Activated CD4-positive, alpha-beta memory T cell treated with anti-CD3 and anti-CD28 coated beads, Interleukin-2, amount 10 ng/mL, durations not matched to agents 7 days and 5 days (primary cell): ENCODE measurements at places on chromosomes 5 and 9.

DNA sequence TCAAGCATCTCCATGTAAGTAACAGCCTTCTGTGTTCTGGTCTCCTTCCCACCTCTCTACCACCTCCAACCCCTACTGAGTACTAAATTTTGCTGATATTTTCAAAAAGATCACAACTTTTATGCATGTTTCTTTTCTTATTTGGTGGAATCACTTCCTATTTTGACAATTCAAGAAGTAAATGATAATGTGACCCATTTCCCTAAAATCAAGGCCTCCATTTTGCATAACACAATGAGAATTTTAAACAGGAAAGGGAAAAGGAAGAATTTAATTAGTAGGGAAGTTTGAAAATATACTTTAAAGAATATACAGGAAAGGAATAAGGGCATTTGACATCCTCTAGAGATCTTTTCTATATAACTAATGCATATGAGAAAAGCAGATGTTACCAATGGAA, 212.9 kb upstream of the RASA1 start:
- no peak for DNase-seq

DNA sequence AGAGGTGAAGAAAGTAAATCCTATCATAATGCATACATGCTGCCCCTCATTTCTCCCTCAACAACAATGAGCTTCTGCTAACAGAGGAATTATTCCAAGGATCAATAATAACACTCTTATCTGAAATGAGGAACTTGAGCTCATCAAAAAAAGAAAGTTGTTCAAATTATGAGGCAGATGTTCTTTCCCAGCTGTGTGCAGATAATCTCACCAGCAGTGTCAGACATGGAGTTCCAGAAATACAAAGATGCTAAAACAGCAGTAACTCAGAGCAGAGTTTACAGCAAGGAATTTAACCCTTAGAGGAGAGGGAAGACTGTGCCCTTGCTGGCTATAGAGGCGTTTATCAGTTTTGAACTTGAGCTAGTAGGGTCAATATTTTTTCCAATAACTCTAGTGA, 153.1 kb downstream of the TRIM36 start:
- no peak for DNase-seq

GRCh38 chr5:101346906-101347305, 443.8 kb upstream of the ST8SIA4 start:
- no peak for DNase-seq

- no peak for DNase-seq
These were observed 31.3 kb upstream of the HTR4 start for GRCh38 chr5:148685520-148686134.

DNA sequence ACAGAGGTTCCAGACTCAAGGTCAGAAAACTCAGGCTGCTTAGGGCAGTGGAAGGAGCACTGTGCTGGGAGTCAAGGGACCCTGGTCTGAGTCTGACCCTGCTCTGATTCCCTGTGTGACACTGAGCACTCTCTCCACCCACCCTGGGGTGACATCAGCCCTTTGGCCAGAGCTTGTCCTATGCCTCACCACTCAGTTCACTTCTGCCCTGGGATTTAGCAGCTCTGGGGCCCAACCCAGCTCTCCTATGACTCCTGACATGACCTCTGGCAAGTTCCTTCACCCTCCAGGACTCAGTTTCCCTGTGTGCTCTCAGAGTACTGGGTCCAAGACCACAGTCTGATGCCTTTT, 63.9 kb downstream of the FAM114A2 start:
- no peak for DNase-seq

GRCh38 chr9:107486674-107487520, 2.7 kb downstream of the KLF4 start:
- no peak for DNase-seq

GRCh38 chr5:6135977-6136376, 242.4 kb downstream of the MED10 start:
- no peak for DNase-seq

GRCh38 chr5:132782101-132782500, 5.1 kb upstream of the SEPTIN8 start:
- no peak for DNase-seq

DNA sequence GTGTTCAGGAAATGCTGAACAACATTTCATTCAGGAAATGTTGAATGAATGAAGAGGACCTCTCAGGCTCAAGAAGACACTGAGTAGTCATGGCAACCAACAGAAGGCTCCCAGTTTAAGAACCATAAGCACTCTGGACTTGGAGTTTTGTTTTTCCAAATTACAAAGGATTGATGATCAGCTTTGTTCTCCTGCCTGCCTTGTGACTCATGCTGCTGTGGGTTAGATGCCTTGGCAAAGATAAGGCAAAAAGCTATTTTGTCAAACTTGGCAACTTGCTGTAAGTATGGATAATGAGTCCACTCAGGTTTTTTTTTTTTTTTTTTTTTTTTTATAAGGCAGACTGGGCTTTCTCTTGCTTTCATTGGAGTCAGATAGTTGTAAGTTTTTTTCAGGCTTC, 365.0 kb downstream of the TMEM232 start:
- DNase-seq: no peak

GRCh38 chr5:151680944-151681427, 5.7 kb downstream of the SPARC start:
- DNase-seq: no peak

DNA sequence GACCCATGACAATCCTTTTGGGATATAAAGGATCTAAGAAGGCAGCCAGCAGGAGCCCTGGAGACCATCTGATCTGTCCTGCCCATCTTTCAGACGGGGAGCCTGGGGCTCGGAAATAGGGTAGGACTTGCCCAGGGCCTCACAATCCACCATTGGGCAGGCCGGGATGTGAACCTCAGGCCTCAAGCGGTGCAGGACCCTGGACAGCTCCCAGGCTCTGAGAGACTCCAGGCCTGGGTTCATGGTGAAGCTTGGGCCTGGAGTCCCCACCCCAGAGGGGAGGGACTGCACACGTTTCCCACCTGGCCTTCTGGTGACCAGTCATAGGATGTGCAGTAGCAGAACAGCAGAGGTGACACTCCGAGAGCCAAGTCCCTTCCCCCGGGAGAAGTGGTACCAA, 36.6 kb upstream of the RAPGEF1 start:
- peak; percentile 48 for DNase-seq

- no peak for DNase-seq
These were observed 46.9 kb downstream of the HACD4 start for GRCh38 chr9:20984506-20984905.

GRCh38 chr5:143065996-143066522, 295.9 kb downstream of the ARHGAP26 start:
- DNase-seq: no peak

GRCh38 chr9:75892216-75892911, 1.9 kb downstream of the PCSK5 start:
- DNase-seq: no peak

DNA sequence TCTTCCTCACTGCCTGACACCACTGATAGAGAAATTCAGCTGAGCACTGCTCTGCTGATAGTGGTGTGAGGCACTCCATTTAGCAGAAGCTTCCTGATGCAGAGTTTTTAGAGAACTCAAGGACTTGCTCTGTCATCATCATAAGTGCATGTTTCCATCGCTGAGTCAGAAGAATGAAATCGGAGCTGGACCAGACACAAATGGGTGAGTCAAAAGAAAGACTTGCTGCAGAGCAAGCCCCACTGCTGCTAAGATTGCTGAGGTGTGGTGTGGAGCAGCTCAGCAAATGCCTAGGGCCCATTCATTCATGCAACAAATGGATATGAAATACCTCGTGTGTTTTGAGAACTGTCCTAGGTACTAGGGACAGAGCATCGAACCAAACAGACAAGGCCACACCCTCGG, 410.2 kb upstream of the SLC30A5 start:
- no peak for DNase-seq

GRCh38 chr5:99019254-99019653, 90.4 kb upstream of the CHD1 start:
- no peak for DNase-seq

GRCh38 chr5:169933616-169934015, 46.7 kb downstream of the INSYN2B start:
- DNase-seq: no peak

DNA sequence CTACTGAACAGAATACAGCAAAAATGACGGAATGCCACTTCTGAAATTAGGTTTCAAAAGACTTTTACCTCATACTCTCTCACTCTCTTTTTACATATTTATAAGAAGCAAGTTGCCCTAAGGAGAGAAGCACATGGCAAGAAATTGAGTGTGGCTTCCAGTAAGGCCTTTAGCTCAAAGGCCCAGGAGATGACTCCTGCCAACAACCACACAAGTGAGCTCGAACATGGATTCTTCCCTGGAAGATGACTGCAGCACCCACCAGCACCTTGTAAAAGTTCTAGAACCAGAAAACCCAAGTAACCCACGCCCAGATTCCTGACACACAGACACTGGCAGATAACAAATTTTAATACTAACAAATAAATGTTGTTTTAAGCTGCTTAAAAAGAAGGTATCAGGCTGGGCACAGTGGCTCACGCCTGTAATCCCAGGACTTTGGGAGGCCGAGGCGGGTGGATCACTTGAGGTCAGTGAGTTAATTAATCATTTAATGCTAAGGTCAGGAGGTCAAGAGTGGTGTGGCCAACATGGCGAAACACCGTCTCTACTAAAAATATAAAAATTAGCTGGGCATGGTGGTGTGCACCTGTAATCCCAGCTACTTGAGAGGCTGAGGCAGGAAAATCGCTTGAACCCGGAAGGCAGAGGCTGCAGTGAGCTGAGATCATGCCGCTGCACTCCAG, 17.0 kb downstream of the PTBP3 start:
- no peak for DNase-seq

GRCh38 chr9:129570450-129571297, 50.2 kb downstream of the C9orf50 start:
- DNase-seq: no peak

- no peak for DNase-seq
These were observed 194.9 kb downstream of the RFX3 start for GRCh38 chr9:3330792-3331420.

DNA sequence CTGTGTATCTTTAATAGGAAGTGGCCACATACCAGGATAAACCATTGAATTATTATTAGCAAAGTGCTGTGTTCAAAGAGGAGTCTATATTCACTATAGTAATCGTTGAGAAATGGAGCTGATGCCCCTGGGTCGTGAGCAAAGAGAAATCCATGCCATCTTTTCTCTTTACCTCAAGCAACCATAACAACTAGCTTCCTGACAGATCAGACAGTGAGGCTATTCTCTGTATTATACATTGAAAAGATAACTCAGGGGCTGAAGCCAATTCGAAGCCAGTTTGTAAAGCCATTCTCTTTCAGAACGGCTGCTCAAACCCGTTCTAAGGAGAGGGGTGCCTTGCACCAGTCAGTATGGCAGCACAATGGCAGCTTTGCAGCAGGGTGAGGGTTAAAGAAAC, 680.6 kb downstream of the SEMA5A start:
- no peak for DNase-seq

DNA sequence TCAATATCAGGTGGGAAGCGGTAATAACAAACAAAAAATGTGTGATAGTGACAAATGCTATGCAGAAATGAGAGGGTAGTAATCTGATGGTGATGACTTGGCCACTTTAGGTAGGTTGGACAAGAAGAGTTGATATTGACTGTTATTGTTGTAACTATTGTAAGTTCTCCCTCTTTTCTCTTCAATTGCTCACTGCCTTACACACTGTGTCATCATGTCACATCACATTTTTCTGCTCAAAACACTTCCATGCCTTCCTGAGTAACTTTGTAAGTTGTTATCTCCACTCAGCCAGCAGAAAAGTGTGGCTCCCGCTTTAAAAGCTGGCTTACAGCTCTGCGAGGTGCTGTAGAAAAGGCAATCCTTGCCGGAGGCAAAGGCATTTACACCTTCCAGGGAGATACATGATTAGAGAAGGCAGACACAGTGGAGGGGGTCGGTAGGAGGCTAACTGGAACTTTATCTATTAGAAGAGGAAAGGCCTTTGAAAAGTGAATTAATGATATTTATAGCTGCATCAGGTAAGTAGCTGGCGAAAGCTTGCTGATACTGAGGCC, 85.2 kb upstream of the CLINT1 start:
- DNase-seq: no peak

DNA sequence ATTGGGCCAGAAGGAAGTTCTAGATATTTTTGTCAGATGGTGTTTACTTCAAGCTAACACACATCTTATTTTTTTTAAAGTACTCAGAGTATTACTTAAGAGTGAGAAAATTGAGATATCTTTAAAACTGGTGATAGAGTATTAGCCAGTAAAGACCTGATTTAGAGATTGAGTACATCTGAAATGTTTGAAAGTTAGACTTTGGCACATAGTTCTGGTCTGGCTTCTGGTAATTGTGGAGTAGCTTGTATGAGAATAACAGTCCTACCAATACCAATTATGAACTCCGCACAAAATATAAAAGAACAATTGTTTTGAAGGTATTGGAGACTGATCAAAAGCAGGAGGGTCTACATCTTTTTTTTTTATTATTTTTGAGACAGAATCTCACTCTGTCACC, 44.5 kb upstream of the GLIPR2 start:
- DNase-seq: no peak

GRCh38 chr9:121841771-121842611, 190.6 kb downstream of the DAB2IP start:
- DNase-seq: no peak

DNA sequence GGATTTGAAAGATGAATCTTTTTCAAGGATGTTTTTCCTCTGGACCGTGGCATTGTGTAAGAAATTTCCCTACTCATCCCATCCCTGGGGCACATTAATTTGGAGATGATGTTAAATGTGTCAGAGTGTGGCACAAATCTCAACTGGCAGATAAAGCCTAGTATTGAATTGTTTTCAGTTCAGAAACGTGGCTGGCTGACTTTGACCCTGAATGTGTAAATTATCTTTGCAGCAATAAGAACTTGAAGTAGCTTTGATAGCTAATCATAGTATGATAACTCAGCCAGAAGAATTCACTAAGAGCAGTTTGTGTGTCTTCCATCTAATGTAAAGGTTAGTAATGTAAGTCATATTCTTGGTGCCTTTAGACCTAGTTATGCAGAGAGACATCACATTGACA, 238.4 kb upstream of the DMRT1 start:
- DNase-seq: no peak

- no peak for DNase-seq
These were observed 92.1 kb downstream of the TMEM167A start for GRCh38 chr5:82984786-82985735.

GRCh38 chr9:71990466-71990865, 69.9 kb downstream of the C9orf57 start:
- no peak for DNase-seq

GRCh38 chr5:58077416-58077815, 382.5 kb downstream of the PLK2 start:
- no peak for DNase-seq

- no peak for DNase-seq
These were observed 4.5 kb downstream of the PDE6A start for GRCh38 chr5:149940077-149940574.

DNA sequence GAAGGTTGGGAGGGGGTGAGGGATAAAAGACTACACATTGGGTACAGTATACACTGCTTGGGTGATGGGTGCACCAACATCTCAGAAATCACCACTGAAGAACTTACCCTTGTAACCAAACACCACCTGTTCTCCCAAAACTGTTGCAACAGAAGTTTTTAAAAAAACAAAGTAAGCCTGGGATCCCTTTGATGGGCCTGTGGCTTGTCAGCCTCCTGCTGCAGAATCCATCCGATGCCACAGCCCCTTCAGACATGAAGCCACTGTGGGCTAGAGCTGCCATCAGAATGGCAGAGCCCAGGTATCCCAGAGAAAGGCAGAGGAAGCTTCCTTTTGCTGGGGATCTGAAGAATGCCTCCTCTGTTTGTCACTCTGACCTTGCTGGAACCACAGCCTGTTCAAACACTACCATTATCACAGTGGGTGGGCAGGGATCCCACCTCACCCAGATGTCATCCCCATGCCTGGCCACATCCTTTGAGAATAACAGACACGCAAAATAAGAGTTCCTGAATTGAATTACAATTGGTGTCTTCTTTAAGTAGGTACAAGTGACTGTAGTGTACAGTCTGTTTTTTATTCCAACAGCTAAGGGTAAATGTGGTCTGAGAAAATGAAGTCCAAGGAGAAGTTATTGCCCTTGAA, 78.1 kb upstream of the DIRAS2 start:
- no peak for DNase-seq
